Stimulated activated CD4-positive, alpha-beta T cell treated with anti-CD3 and anti-CD28 coated beads, Interleukin-2, amount 100 ng/mL, for 48 hours (primary cell): ENCODE measurements at places on chromosomes 1 and 21.

DNA sequence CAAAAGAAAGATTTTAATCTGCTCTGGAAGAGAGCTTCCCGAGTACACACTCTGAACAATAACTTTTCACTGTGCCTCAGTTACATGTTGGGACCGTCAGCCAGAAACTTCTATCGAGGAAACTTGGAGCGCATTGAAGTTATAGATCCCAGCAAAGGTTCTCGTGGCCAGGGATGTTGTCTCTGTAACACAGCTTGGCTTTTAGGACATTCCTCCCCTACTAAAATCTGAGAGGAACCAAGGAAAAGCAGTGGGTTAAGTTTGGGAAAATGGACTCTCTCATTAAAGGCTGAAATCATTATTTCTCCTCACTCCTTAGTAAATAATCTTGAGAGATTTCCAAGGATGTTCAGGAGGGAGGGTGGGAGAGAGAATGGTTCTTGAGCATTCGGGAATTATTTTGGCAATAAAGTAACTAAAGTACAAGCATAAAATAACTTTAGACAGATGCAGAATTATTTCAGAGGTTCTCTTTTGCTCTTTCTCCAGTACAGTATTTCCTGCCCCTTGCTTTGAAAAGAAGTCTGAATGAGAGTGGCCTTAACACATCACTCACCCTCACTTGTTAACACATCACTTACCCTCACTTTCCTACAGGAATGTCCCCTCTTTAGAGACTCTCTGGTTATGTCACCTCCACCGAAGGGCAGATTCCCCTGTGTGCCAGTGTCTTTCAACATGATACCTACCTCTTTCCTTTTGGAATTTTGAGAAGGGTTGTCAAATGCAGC lies 1.8 kb upstream of the NFIA start:
- DNase-seq = no peak

DNA sequence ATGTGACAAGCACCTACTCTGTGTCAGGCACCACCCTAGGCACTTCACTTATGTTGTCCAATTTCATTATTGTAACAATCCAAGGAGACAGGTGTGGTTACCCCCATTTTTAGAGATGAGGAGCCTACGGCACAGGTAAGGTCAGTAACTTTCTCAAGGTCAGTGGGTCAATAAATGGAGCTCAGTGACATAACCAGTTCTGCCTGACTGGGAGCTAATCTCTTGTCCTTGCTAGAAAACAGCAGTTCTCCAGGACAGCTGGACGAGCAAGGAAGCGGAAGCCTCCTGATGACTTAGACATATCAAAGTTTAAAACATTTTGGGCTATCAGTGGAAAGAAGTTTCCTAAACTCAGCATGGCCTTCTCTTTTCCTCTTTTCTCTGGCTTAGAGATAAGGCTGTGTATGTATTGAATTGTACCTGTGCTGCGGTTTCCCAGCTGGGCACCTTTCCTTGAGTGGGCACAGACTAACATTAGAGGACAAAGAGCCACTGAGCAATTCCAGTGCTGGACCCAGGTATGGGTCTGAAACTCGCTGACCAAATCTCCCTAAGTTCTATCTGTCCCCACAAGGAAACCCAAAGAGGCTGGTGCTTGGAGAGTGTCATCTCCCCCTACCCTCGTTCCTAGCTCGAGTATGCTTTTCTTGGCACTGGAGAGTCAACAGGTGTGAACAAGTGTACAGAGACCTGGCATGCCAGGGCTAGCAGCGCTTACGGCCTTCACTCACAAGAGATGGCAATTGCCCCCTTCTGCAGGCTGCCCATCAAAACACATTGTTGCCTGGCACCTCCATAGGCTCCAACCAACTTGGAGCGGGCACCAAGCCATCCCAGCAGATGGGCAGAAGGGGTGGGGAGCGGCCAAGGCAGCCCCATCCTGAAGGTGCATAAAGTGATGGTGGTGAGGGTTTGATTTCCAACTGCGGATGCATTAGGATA lies 456.1 kb upstream of the PROX1 start:
- no peak for DNase-seq

DNA sequence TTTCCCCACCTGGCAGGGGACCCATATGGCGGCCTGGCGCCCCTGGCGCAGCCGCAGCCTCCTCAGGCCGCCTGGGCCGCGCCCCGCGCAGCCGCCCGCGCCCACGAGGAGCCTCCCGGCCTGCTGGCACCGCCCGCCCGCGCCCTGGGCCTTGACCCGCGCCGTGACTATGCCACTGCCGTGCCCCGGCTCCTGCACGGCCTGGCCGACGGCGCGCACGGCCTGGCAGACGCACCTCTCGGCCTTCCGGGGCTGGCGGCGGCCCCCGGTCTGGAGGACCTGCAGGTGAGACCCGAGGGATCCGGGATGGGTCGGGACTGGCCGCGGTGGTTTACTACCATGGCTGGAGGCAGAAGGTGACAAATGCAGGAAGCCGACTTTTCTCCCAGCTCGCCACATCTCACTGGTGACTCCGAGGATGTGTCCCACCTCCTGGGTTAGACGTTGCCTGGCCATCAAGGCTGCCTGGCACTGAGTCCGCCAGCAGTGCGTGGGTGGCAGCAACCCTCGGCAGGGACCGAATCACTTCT lies 1.1 kb downstream of the TFAP2E start:
- no peak for DNase-seq

DNA sequence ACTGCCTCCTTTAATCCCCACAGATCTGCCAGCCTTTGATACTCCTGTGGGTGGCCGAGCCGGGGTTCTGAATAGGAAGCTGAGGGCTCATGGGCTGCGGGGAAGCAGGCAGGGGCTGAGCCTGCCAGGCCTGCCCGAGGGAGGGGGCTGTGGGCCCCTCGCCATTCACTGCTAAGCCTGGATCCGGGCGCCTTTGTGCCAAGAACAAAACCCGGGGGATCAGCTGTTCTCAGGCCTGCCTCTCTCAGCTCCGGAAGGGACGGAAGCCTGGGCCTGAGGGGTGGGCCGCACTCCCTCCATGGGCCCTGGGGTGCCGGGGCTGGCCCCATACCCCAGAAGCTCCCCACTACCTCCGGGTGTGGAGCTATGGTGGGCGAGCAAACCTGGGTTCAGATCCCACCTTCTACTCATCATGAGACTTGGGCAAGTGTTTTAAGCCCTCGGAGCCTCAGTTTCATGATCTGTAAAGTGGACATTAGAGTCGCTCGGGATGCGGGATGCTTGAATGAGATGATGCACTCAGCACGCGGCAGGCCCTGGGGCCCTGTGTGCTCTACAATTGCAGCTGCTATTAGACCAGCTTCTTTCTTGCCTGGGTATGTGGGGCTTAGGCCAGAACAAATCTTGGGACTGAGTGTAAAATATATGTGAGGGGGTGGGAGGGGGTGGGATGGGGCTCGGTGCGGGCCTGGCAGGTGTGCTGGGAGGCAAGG lies 19.2 kb upstream of the EPHA2 start:
- DNase-seq = no peak
